ENCODE measurements at places on chromosomes 7 and 10. TPM values are rescaled to one million over a fixed set of nuclear protein-coding genes. Genes with fewer than 3 reads are reported as not detected.

- no peak for DNase-seq
Measured at GRCh38 chr10:124993736-124994451, 52.0 kb downstream of the ZRANB1 start.

GRCh38 chr10:99435986-99436638 lies 5.7 kb upstream of the GOT1 start:
- DNase-seq: no peak

- no peak for DNase-seq
Measured at GRCh38 chr7:129494041-129494440, 8.3 kb upstream of the SMKR1 start.

GRCh38 chr7:2230226-2230625 lies 2.5 kb downstream of the MAD1L1 start:
- no peak for DNase-seq

GRCh38 chr7:27843584-27844305 lies 103.8 kb downstream of the TAX1BP1 start:
- DNase-seq: no peak

DNA sequence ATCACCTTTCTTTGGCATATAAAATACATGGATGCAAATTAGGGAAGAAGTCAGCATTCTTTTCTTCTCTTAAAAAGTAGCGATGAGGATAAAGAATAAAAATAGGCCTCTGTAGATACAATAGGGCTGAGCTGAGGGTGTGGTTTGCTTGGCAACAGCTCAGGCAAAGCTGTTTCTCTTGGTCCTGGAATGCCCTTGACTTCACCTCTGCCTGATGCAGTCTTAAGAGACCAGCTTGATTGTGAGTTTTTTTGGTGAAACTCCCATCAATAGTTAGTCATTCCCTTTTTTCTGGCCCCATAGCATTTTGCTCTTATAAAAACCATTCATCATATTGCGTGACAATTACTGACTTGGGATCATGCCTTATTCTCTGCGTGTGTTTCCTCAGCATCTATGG lies 42.1 kb upstream of the MKLN1 start:
- DNase-seq: no peak

- no peak for DNase-seq
Measured at GRCh38 chr7:127890726-127891125, 140.5 kb downstream of the LRRC4 start.

GRCh38 chr7:37920849-37921805 lies 687 bp downstream of the EPDR1 start:
- peak; percentile 48 for DNase-seq

DNA sequence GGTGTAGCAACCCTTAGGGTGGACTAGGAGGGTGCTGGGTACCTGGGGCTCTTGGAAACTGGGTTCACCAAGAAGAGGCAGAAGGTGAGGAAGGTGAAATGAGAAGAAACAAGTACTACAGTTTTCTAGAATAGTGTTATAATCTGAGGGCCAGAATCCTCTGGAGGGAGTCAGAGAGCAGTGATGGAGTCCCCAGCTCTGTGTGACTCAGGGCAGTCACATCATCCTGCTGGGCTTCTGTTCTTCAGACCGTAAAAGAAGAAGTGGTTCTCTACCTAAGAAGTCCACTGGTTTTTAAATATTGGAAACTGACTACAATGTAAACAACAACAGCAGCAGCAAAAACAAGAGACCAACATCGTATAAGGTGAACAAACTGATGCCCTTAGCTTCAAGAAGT lies 197.3 kb downstream of the PRPF18 start:
- no peak for DNase-seq

GRCh38 chr10:7598771-7599170 lies 68.0 kb downstream of the ITIH5 start:
- no peak for DNase-seq

DNA sequence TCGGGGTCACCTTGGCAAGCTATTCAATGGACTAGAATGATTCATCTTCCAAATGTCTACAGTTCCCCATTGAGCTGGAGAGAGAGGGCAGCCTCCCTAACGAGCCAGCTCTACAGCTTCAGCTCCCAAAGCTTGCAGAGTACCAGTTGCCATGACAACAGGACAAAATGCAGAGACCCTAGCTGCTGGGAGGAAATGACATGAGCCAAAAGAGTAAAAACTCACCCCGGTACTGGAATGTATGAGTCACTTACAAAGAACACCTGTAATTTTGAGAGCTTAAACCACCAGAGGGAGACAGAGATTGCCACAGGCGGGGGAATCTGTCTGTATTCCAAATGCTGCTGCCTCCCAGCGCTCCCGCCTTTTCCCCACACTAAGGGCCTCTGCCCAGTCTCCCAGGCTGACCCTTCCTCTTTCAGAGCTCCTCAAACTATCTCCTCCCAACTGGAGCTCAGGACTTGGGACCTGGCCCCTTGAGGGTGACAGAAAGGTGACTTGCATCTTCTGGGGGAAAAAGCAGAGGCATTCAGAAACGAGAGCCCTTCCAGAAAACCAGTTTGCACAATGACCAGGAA lies 95.5 kb downstream of the CUL2 start:
- peak; percentile 59 for DNase-seq

- DNase-seq: no peak
Measured at GRCh38 chr10:16586358-16587138, 64.9 kb upstream of the C1QL3 start.

GRCh38 chr7:47414342-47415317 lies 167.3 kb downstream of the TNS3 start:
- DNase-seq: peak; percentile 24

DNA sequence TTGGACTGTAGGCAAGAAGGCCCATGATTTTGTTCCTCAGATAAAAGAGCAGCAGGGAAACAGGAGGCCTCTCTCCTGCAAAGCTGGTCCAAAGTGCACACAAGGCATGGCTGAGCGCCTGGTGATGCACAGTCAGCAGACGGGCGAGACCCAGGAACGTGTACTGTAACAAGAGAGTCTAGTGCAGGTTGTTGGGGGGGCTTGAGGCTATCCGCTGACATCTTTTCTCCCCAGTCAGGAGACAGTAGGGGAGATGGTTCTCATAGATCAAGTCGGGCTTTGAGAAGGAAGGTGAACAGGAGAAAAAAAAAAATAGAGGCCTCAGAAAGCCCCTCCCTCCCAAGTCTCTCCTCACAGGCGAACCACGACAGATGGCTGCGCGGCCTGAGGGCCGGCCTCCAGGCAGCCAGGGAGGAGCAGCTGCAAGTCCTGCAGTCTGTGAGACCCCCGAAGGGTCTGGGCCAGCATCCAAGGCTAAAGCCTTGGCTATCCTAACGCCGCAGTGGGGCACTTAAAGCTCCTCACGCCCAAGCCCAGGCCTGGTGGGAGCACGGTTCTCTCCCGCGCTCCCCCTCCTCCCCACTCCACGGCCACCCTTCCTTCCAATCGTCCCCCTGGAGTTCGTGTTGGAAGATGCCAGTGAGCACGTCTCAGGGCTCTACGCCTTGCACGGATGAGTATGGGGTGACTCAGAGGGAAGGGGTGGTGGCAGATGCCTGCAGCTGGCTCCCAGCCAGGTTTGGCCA lies 68.3 kb downstream of the PRKAG2 start:
- no peak for DNase-seq

The PON1 gene
- not detected for total RNA-seq

The INHBA gene
- 2.9 TPM for total RNA-seq

The STEAP4 gene
- total RNA-seq: 105 TPM

The FAM24B gene
- 6.4 TPM for total RNA-seq

The HMX2 gene
- not detected for total RNA-seq

The GJD4 gene
- not detected for total RNA-seq

The VTI1A gene
- total RNA-seq: 50.4 TPM

The XRCC2 gene
- total RNA-seq: 0.96 TPM

The C10orf105 gene
- total RNA-seq: 0.34 TPM

Data from ureter (tissue), 1 donor.